Activated CD4-positive, alpha-beta T cell treated with anti-CD3 and anti-CD28 coated beads, Interleukin-2, amount 10 ng/mL, durations not matched to agents 7 days and 5 days (primary cell): ENCODE measurements at places on chromosomes 7 and 10. TPM values are rescaled to one million over a fixed set of nuclear protein-coding genes. Genes with fewer than 3 reads are reported as not detected.

DEPP1 gene
- total RNA-seq, result 0.33 TPM

WDR86 gene
- total RNA-seq, result 0.77 TPM

MMP21 gene
- 0.10 TPM for total RNA-seq

TYW1B gene
- total RNA-seq, result 4.6 TPM

ERVW-1 gene
- not detected for total RNA-seq

IFIT1B gene
- total RNA-seq, result not detected

GATA3 gene
- 52.0 TPM for total RNA-seq

OR9A2 gene
- not detected for total RNA-seq

PODXL gene
- total RNA-seq, result 0.97 TPM

GNAT3 gene
- not detected for total RNA-seq

TRIM50 gene
- not detected for total RNA-seq

MMD2 gene
- total RNA-seq, result not detected

OPALIN gene
- total RNA-seq, result not detected

METTL27 gene
- 1.9 TPM for total RNA-seq

OPN1SW gene
- total RNA-seq, result not detected

GPR22 gene
- total RNA-seq, result not detected

SMURF1 gene
- total RNA-seq, result 12.6 TPM

ITIH2 gene
- not detected for total RNA-seq

AKR1C4 gene
- total RNA-seq, result not detected

NEUROG3 gene
- not detected for total RNA-seq

UTF1 gene
- not detected for total RNA-seq

SLC39A12 gene
- total RNA-seq, result not detected
